ENCODE measurements at places on chromosomes 5 and 9.

- no peak for DNase-seq
These were observed 118.4 kb upstream of the MAP3K1 start for GRCh38 chr5:56696900-56697299.

DNA sequence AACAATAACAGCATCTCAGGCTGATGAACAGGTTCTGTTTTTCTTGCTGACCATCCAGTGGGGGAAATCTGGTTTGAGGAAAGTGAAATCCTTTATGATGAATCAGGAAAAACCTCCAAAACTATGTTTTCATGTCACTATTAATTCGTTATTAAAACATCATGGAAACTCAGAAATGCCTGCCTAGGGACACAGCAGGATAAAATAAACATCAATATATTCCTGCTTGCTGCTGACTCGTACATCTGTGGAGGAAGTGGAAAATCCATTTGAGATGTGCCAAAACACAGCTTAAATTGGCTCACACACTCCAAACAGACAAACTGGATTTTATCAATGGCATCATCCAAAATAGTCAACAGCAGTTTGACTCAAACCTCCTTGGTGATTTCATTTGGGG, 53.0 kb downstream of the TEK start:
- no peak for DNase-seq

DNA sequence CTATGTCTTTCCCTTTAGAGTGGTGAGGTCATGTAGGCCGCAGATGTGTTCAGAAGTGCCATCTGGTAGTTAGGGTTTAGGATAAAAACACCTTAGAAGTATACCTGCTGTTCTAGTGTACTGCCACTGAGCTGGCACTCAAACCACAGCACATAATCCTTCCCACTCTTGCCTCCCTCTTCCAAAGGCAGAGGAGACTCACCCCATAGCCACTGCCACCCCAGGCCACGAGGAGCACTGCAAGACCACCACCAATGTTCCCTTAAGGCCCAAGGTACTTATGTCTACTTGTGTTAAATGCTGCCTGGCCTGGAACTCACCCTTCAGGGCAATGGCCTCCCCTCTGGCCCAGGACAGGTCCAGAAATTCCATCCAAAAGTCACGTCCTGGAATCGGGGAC, 379.5 kb upstream of the EDIL3 start:
- DNase-seq, result no peak

DNA sequence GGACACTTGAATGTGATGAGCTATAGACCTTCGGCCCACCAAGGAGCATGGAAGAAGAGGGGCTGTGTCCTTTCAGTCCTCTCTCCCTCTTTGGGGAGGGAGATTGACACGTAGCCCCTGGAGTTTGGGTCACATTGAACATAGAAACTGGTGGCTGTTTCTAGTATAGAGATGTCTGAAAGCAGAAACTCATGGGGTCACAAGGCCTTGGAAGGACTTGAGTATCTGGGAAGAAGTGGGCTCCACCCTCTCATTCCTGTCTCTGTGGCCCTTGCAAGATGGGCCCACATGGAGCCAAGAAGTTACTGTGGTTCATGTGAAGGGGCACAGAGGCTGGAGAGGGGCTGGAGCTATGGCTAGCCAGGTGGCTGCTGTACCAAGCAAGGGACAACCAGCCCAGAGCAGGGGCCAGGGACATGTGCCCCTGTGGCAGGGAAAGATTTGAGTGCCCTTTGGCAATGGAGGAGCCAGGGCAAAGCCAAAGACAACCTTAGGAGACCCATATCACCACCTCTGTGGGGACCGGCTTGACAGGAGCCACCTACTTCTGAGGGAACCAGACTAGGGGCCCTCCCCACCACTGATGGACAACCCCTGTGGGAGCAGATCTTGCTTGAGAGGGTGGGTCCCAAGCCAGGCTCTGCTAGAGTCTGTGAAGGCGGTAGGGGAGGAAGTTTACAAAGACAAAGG, 12.8 kb upstream of the ANGPTL2 start:
- no peak for DNase-seq

- DNase-seq, result no peak
These were observed 206.9 kb downstream of the CRB2 start for GRCh38 chr9:123562844-123563346.

- DNase-seq, result no peak
These were observed 100.9 kb downstream of the GNA14 start for GRCh38 chr9:77547106-77547730.

- DNase-seq, result no peak
These were observed 159.5 kb upstream of the MAST4 start for GRCh38 chr5:66436721-66437120.
